ENCODE measurements at places on chromosomes 2 and 18. TPM values are rescaled to one million over a fixed set of nuclear protein-coding genes. Genes with fewer than 3 reads are reported as not detected.
A peak's percentile ranks its signal among the peaks of the same experiment; 100 is the strongest.

DNA sequence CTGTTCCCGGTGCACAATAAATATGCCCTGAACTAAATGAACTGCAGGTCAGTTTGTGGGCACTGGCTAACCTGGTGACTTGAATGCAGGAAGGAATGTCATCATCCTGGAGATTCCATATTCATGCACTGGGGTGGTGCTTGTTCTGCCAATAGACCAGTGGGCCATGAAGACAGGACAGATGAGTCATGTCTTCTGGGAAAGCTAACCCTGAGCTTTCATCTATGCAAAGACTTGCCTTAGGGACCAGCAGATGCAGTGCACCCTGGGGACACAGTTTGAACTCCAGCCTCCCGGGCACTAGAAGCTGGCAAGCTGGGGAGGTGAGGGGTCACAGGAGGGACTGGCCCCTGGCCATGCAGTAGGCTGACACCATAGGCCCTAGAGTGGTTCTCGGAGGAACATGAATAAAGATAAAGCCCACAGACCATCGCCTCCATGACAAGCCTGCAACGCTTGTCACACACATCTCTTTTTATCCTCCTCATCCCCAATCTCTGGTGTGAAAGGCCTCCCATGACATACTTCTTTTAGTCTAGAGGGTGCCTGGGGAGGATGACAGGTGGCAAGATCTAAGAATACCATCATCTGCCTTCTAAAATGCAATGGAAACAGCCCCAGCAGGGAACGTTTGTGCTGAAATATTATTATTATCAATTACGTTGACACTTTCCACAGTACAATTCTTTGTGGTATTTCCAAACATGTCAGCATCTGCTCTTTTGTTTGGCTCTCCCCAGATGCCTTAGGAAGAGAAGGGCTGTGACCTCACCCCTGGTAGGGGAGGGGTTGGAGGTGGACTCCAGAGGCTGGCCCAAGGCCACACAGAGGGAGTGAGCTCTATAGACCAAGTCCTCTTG lies 267.4 kb upstream of the RAB6C start:
- DNase-seq: no peak

DNA sequence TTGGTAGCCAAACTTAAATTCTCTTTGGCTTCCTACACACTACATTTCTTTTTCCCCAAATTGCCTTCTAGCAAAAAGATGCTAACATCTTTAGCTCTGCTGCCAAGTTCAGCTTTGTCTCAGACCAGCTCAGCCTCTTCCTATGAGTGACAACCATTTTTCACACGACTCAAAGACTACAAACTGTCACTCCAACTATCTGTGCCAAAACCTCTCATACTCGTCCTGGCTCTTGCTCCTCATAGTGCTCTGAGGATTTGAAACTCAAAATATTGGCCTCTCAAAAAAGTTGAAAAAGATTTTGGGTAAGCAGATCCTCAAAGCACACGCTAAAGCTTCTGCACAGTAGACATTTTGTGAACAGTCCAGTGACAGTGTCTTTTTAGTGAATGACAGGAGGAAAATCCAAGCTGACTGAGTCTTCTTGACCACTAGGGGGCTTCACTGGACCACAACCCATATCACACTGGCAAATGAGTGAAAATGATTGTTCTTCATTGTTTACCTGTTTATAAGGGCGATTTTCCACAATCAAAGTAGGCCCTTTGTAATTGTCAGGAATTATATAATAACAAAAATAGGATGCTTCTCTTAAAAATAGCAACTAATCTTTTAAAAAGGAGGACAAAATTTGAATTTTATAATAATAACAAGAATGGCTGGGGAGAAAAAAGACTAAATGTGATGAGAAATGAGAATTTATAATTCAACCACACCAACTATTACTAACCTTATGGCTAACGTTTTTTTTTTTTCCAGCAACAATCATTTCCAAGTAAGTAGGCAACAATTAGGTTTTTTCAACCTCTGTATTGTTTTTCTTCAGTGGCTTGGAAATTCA lies 85.5 kb upstream of the PGAP1 start:
- no peak for DNase-seq

- no peak for DNase-seq
Measured at GRCh38 chr2:107986278-107987217, at the start of gene SLC5A7. Gene SLC5A7, plus strand, starts transcription at chr2:107986524. Its CDS starts 1,632 bp downstream, at chr2:107988156.

DNA sequence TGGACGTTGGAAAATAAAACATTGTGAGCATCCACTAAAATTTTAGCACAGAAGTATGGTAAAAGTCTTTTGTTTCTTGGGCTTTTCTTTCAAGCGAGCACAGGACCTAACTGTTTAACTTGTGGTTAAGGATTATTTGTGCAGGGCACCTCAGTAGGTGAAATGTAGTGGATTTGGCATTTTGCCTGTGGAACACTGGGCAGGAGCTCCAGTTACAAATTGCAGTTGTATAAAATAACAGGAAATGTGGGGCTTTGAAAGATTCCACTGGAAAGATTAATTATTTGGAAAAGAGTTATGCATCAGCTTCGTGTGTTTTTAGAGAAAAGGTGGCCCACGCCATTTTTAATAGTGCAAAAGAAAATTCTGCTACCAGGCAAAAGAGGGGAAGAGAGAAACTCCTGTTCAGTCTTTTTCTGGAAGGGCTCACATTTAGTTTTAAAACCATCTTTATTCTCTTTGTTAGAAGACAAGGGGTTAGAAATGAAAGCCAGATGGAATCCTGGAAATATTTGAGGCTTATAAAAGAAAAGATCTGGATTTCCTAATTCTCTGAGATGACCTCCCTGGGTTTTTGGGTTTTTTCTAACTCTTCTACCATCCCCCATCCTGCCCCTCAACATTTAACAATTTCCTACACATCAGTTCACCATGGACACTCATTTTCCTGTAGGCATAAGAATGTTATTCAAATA lies 144.3 kb upstream of the SERTAD2 start:
- no peak for DNase-seq

DNA sequence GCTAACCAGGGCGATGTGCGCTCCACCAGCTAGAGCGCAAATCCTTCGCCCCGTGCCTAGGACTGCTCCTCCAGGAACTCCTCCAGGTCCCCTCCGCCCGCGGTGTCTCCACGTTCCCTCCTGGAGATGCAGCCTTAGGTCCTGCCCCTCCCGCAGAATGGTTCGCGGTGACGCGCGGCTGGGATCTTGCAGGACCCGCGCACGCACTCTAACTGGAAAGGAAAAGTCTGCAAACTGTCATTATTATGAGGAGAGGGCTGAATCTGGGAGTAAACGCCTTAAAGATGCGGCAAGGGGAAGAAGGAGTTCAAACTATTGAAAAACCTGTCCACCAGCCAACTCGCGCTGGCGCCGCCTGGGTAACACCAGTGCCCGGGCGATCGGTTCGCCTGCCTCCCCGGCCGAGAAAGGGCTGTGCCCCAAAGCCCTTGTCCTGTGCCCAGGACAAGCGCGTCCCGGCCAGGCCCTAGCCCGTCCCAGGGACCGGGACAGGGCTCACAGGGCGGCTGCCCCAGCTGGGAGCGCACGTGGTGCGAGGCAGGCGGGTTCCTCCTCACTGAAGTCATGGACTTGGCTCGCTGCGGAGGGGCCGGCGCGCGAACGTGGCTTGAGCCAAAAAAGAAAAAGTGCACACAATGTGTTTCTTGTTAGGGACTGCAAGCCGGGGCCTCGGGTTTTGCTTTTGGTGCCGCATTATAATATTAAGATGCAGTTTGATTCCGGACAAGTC lies 5.5 kb upstream of the ID2 start:
- DNase-seq: peak; percentile 92

- no peak for DNase-seq
Measured at GRCh38 chr18:13269521-13270011, 51.0 kb downstream of the LDLRAD4 start.

DNA sequence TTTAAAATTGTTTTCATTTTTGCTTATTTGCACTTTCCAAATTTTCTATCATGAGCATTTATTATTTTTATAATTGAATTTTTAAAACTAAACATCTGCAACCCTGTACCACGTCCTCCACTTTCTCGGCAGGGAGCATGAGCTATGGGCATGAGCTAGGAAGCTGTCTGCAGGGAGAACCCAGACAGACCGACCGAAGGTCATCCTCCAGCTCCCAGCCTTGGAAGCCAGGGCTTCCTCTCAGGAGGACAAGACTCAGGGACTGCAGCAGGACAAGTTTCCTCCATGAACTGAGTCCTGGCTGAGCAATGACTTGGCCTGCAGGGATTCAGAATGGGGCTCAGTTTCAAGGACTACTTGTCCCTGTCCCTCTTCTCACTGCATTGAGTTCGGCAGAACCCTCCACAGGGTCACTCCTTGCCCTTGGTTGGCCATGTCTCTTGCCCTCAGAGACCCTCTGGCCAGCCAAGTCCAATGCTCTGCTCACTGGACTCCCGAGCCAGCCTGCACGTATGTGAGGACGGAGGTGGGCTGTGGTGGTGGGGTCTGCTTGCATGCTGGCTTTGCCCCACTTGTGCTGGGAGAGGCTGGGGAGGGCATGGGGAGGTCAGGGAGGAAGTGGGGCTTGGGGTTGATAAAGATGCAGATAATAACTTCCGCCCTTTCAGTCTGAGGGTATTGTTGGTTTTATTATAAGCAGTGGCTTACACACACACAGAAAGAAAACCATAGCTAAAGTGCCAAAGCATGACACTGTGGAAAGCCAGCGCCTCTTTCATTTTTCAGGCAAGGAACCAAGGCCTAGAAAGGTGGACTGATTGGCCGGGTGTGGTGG lies 6.6 kb downstream of the NMUR1 start:
- DNase-seq: no peak

DNA sequence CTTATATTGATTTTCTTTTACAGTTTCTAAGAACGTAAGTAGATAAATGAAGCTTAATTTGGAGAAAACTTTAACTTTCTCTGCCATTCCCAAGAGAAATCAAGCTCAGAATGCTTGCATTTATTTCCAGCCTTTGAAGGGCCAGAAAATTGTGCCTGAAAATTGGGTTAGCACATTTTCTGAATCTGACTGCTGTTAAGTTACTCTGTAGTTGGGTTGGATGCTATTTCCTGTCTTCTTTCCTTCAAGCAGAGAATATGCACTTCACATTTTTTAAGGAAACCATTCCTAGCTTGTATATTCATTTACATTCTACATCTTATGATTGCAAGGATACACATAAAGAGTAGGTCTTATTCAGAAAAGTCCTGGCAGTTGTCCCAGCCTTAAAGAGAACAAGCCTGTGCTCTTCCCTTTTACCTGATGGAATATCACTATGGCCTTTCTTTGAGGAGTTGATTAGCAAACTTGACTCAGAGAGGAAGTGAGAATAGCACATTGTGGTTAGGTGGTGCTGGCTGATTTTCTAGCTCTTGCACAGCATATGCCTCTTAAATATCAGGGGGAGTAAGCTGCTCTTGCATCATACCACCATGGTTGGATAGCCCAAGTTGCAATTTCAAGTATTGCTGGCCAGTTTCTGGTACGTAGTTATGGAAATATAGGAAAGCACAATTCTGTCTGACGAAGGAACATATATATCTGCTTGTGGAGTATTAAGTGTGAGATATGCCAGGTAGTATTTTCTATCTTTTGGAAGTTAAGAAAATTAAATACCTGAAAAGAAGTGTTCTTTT lies 133.7 kb downstream of the COMMD1 start:
- no peak for DNase-seq

- no peak for DNase-seq
Measured at GRCh38 chr2:110720547-110720946, 11.8 kb upstream of the ACOXL start.

DNA sequence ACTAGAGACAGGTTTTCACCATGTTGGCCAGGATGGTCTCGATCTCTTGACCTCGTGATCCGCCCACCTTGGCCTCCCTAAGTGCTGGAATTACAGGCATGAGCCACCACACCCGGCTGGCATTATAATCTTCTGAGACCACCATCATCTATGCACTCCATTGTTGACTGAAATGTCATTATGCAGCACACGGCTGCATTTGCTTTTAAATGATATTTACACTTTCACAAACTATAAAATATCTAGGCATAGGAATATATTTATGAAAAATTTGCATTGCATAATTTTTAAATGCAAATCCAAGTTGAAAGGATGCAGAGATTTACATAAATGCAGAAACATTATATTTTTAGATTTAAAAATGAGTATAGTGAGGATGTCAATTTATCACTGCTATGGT lies 30.0 kb upstream of the ANKRD44 start:
- DNase-seq: no peak

The FTCDNL1 gene
- 0.32 TPM for polyA plus RNA-seq

The CNGA3 gene
- polyA plus RNA-seq: 0.06 TPM

The TFCP2L1 gene
- 4.9 TPM for polyA plus RNA-seq

The WIPF1 gene
- polyA plus RNA-seq: 31.9 TPM
